GM23248 (cell line): ENCODE measurements at places on chromosomes 12 and 14. TPM values are rescaled to one million over a fixed set of nuclear protein-coding genes. Genes with fewer than 3 reads are reported as not detected.

The SRRM4 gene
- not detected in 2 replicates for total RNA-seq

The ART4 gene
- total RNA-seq = not detected in 2 replicates

The CEP128 gene
- 0.76 and 5.2 TPM in 2 replicates for total RNA-seq

The FOXN4 gene
- total RNA-seq = not detected in 2 replicates

The VASH1 gene
- total RNA-seq = 2.6 and 2.9 TPM in 2 replicates

The KRT75 gene
- not detected in 2 replicates for total RNA-seq

The NKX2-1 gene
- not detected in 2 replicates for total RNA-seq

The NRL gene
- 0.86 TPM in 1 of 2 replicates, not detected in the other for total RNA-seq

The NRXN3 gene
- total RNA-seq = 0.11 TPM in 1 of 2 replicates, not detected in the other
